Left ventricle myocardium superior (tissue), 1 donor: ENCODE measurements at places on chromosomes 2 and 18. TPM values are rescaled to one million over a fixed set of nuclear protein-coding genes. Genes with fewer than 3 reads are reported as not detected.

Gene LYG1
- 0.77 TPM for total RNA-seq

Gene DCDC2C
- not detected for total RNA-seq

DNA sequence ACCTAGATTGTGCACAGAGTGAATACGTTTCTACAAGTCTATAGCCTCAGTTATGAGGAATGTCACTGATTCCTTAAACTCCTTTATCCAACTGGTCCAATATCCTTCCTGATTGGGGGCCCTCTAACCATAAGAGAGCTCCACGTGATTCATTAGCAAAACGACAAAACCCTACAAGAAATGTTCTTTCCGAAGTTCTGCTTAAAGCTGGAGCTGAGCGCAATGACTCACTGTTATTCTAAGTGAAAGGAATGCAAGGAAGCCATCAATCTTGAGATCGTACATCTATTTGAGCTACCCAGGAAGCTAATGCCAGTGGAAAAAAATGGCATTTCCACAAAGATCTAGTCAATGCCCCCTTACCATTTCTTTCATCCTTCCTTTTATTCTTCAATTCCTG is 354.9 kb upstream of the CDH20 start:
- no peak for DNase-seq

GRCh38 chr2:235497096-235497495 is 3.3 kb downstream of the AGAP1 start:
- DNase-seq = no peak

DNA sequence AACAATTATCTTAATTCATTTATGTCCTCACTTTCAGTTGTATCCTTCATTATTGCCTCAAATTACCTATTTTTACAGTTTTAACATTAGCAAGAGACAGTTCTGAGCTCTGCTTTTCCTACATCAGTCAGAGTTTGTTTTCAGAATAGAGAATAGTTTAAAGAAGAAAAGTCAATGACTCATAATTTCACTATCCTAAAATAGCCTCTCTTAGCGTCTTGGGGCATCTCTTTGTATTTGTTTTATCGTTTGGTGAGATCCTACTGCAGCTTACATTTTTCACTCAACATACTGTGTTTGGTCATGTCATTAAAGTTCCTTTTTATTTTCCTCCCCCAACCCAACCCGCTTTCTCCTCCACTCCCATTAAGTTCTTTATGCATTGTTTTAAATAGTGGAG is 3.8 kb downstream of the SEC11C start:
- DNase-seq = no peak

GRCh38 chr2:118183381-118183780 is 95.1 kb downstream of the INSIG2 start:
- no peak for DNase-seq

DNA sequence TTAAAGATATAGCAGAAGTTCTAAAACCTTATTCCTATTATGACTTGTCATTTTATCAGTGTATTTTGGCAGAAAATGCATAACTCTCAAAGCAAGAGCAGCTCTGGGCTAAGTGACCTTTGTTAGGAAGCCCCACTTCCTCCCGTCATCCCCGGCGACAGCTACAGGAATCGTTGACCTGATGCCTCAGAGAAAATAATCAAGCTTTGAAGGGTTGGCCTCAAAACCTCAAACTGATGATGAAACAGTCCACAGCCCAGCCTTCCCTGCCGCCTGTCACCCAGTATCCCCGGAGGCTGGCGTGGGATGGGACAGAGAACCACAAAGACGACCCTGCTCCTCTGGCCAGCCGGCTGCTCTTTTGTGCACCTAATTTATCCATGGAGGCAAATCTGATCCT is 65.3 kb downstream of the KCNF1 start:
- no peak for DNase-seq

DNA sequence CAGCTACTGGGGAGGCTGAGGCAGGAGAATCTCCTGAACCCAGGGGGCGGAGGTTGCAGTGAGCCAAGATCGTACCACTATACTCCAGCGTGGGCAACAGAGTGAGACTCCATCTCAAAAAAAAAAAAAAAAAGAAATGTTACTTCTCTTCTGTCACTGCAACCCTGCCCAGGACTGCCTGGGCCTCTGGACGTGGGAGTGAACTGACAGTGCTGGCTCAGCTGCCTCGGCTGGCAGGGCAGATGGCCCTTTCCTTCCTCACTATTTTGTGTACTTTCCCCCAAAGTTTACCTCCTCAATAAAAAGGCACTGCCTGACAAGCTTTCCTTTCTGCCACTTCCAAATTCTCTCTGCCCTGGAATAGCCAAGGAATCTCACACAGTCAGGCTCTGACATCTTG is 12.5 kb upstream of the GPR155 start:
- no peak for DNase-seq

GRCh38 chr18:73888565-73888964 is 259.1 kb downstream of the FBXO15 start:
- no peak for DNase-seq

DNA sequence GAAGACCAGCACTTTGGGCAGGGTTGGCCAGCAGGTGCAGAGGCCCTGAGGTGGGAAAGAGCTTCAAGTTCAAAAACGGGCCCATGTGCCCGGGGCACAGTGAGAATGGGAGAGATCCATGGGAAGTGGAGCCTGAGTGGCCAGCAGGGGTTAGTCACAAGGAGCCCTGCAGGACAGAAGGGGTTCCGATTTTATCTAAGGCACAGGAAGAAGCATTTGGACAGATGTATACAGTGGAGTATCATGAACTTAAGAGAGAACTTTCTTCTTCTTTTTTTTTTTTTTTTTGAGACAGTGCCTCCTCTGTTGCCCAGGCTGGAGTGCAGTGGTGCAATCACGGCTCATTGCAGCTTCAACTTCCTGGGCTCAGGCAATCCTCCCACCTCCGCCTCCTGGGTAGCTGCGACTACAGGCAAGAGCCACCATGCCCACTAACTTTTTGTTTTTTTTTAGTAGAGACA is 24.0 kb downstream of the WIPF1 start:
- peak; percentile 44 for DNase-seq

DNA sequence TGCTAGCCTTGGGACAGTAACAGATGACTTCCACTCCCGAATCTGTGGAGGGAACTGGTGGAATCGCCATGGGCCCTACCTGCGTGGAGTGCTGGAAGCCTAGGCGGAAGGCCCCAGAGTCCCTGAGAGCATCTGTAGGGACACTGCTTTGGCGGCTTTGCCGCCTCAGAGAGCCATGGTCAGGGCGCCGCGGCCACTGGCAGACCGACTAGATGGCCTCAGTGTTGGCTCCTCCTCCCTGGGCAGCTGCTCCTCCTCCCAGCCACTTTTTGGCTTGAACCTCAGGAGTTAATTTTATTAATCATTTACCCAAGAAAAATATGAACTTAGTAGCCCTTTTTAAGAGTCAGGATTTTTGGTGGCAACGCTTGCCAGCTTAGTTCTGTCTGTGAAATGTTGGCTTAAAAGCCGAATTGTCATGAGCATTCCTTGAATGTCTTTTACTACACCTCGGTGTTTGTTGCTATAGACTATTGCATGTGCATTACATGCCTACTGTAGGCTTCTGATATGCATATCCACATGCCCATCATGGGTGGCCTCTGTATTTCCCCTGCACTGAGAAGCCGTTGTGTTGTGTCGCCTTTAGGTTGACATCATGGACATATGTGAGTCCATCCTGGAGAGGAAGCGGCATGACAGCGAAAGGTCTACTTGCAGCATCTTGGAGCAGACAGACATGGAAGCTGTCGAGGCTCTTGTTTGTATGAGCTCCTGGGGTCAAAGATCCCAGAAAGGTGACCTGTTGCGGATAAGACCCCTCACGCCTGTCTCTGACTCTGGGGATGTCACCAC is 2.4 kb downstream of the KLF11 start:
- DNase-seq = peak; percentile 54

- no peak for DNase-seq
Observed at GRCh38 chr2:30480703-30481322, 33.8 kb downstream of the LCLAT1 start.
